CD4-positive, alpha-beta memory T cell (primary cell): ENCODE measurements at places on chromosomes 6 and 20. TPM values are rescaled to one million over a fixed set of nuclear protein-coding genes. Genes with fewer than 3 reads are reported as not detected.
A peak's percentile ranks its signal among the peaks of the same experiment; 100 is the strongest.

- no peaks in the 10 kb centered on the region for H3K4me1 ChIP-seq
- no peak for DNase-seq
- no peaks in the 10 kb centered on the region for H3K27me3 ChIP-seq
- no peak overlapping the region for H3K27ac ChIP-seq
- no peak overlapping the region for H3K4me3 ChIP-seq
- H3K36me3 ChIP-seq = no peaks in the 10 kb centered on the region
Measured at GRCh38 chr6:112237066-112237465, 17.3 kb downstream of the LAMA4 start.

GRCh38 chr6:3566812-3567211 lies 110.0 kb upstream of the SLC22A23 start:
- DNase-seq = no peak
- H3K4me3 ChIP-seq = no peak overlapping the region
- no peaks in the 10 kb centered on the region for H3K27me3 ChIP-seq
- no peaks in the 10 kb centered on the region for H3K36me3 ChIP-seq
- H3K27ac ChIP-seq = no peak overlapping the region
- no peaks in the 10 kb centered on the region for H3K4me1 ChIP-seq

DNA sequence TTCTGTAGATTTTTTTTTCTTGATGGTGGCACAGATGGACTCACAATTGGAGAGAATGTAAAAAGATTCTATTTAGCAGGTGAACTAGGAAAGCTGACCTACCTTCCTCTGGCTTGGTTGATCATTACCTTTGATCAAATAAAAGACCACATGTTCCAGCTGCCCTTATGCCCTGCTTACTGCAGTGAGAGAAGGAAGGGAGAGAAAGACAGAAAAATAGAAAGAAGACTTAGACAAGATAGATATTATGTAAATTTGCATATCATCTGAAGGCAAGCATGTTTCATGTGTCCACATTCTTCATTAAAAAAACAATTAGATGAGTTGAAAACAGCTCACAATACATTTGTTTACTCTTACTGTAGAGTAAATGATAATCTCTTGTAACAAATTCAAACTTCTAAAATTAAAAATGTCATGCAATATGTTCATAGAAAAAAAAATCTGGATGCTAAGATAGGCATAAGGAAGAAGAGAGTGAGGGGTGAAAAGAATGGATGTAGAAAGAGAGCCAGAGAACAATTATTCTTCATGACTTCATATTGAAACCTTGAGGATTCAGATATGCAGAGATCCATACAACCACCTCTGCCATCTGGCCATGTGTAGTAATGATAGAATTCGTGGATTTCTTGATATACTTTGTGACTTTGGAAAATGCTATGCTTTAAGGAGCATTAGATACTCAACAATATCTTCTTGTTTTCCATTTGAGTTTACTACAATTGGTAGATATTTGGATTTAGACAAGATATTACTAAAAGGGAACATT lies 71.7 kb downstream of the RFX6 start:
- no peak for DNase-seq
- no peaks in the 10 kb centered on the region for H3K4me1 ChIP-seq
- no peak overlapping the region for H3K4me3 ChIP-seq

DNA sequence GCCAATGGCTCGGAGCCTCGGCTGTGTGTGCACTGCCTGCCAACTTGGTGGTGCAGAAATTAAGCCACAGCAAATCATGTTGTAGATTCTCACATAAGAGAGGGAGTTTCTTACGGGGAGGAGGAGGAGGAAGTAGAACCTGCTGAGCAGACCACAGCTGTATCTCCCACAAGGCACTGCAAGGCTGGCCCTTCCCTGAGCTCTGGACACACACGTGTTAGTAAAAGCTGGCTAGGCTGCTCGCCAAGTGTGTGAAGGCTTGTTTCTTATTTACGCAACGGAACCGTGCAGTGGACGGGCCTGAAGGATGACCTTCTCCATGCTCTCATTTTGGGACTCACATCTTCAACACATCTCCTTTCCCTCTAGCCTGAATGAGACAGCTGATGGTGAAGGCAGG lies 15.7 kb upstream of the QKI start:
- H3K27me3 ChIP-seq = no peaks in the 10 kb centered on the region
- no peak overlapping the region for H3K4me3 ChIP-seq
- no peaks in the 10 kb centered on the region for H3K36me3 ChIP-seq
- no peak for DNase-seq

DNA sequence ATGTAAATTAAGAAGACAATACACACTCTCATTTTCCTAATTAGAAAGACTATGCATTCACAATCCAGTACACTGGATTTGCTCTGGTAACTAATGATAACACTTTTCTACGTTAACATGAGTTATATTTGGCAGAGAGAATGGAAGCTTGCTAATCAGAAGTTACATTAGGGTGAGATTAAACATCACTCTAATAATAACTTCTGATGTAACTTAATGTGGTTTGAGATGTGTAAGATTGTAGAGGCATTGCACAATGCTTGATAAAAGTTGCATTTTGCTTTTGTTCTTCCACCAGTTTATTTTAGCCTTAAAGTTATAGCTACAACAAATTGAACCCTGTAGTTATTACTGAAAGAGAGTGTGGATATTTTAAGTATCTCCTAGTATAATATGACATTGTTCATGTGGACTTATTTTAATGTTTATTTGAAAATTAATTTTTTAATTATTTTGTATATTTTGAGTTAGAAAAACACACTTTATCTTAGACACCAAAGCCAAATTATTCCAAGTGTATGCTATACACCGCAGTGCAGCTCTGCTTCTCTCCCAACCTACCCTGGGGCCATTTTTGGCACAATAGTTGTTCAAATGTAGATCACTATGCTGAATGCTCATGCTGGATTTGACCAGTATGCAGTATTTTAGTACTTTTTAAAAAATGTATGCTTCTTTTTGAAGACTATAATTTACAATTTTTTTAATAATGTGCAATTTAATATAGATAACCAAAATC lies 143.2 kb downstream of the SLC16A10 start:
- H3K27me3 ChIP-seq = no peaks in the 10 kb centered on the region
- DNase-seq = no peak
- H3K4me1 ChIP-seq = no peaks in the 10 kb centered on the region
- no peak overlapping the region for H3K4me3 ChIP-seq
- H3K27ac ChIP-seq = no peak overlapping the region
- H3K36me3 ChIP-seq = no peaks in the 10 kb centered on the region

GRCh38 chr20:48910347-48910781 lies 11.1 kb upstream of the ARFGEF2 start:
- H3K27ac ChIP-seq = peak overlapping the region; percentile 27
- no peaks in the 10 kb centered on the region for H3K27me3 ChIP-seq
- H3K36me3 ChIP-seq = no peaks in the 10 kb centered on the region

- H3K4me1 ChIP-seq = peaks cover 37% of the 10 kb centered on the region
- DNase-seq = no peak
- no peaks in the 10 kb centered on the region for H3K27me3 ChIP-seq
- no peak overlapping the region for H3K27ac ChIP-seq
- no peak overlapping the region for H3K4me3 ChIP-seq
Measured at GRCh38 chr6:150636808-150637207, 37.1 kb downstream of the PLEKHG1 start.

DNA sequence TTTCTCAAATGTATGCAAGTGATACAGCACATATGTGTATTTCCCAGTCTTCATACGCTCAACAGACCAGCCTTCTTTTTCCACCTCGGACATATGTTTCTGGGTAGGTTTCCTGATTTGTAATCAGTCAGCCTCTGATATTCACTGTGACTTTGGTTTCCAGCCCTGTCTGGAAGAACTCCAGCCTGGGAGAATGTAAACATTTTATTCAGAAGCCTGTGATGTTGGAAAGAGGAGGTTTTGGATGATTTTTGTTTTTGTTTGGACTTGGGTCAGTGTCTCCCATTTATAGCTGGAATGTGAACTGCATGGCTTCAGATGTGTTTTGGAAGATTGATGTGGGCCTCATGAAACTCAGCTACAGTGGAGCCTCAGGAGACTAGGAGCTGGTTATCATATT lies 172.2 kb upstream of the CENPW start:
- H3K27ac ChIP-seq = no peak overlapping the region
- no peaks in the 10 kb centered on the region for H3K36me3 ChIP-seq
- H3K4me3 ChIP-seq = no peak overlapping the region
- DNase-seq = no peak

GRCh38 chr6:78157606-78158005 lies 504.8 kb downstream of the MEI4 start:
- H3K4me1 ChIP-seq = no peaks in the 10 kb centered on the region
- no peak overlapping the region for H3K27ac ChIP-seq
- no peaks in the 10 kb centered on the region for H3K36me3 ChIP-seq
- H3K4me3 ChIP-seq = no peak overlapping the region

DNA sequence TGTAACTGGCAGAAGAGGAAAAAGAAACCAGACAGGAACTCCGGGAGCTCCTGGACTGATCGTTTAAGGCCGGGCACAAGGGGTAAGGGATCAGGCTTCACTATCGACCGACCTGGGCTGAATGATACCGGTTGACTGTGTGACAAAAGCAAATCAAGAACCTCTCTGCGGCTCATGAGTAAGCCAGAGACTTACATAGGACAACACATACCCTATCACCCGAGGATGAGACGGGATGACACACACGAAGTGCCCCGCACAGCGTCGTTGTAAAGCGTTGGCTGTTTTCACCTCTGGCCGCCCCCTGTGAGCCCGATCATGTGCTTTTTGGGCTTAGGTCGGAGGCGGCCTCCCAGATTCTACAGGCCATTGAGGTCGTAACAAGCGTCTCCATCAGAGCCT lies 695 bp upstream of the TGIF2 start:
- DNase-seq = no peak
- peak overlapping the region; percentile 73 for H3K4me3 ChIP-seq
- H3K4me1 ChIP-seq = peaks cover 35% of the 10 kb centered on the region
- no peaks in the 10 kb centered on the region for H3K36me3 ChIP-seq

- no peaks in the 10 kb centered on the region for H3K27me3 ChIP-seq
Measured at GRCh38 chr20:49247169-49247723, 28.0 kb downstream of the DDX27 start.

DNA sequence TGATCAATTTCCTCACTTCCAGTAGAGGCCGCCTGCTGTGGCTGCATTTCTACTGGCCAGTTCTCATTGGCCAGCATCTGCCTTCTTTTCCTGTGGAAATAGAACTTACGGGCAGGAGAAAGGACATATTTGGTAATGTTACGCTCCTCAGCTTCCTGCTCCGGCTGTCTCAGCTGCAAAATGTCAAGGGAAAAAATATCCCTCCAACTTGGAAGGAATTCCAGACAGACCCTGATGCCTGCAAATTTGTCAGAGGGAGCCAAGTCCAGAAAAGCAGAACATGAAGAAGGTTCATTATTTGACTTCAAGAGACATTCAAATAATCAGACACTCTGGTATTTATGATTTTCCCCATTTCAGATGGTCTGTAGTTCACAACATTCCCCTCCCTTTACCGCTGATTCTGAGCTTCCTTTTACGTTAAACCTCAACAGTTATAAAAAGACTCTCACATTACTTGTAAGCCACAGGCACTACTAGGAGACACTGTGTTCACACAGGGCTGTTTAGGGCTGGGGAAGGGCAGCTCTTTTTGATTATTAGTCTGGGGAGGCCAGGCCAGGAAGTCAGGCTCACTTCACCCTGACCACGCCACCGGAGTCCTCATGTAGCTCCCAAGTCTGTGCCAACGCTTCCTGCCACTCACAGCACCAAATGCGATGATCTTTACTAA lies 179.6 kb upstream of the CCN2 start:
- DNase-seq = no peak
- no peak overlapping the region for H3K27ac ChIP-seq
- no peaks in the 10 kb centered on the region for H3K36me3 ChIP-seq
- H3K27me3 ChIP-seq = no peaks in the 10 kb centered on the region
- H3K4me1 ChIP-seq = no peaks in the 10 kb centered on the region

- no peak for DNase-seq
- no peaks in the 10 kb centered on the region for H3K36me3 ChIP-seq
- no peaks in the 10 kb centered on the region for H3K4me1 ChIP-seq
- H3K27me3 ChIP-seq = no peaks in the 10 kb centered on the region
Measured at GRCh38 chr20:19993958-19994669, 23.0 kb upstream of the NAA20 start.

DNA sequence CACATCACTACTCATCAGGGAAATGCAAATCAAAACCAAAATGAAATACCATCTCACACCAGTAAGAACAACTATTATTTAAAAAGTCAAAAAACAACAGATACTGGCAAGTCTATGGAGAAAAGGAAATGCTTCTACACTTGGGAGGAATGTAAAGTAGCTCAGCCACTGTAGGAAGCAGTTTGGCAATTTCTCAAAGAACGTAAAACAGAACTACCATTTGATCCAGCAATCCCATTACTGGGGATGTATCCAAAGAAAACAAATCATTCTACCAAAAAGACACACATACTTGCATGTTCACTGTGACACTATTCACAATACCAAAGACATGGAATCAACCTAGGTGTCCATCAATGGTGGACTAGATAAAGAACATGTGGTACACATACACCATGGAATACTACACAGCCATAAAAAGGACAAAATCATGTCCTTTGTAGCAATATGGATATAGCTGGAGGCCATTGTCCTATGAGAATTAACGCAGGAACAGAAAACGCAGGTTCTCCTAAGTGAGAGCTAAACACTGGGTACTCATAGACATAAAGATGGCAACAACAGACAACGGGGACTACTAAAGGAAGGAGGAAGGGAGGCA lies 260.4 kb downstream of the RNGTT start:
- no peaks in the 10 kb centered on the region for H3K4me1 ChIP-seq
- no peaks in the 10 kb centered on the region for H3K36me3 ChIP-seq
- no peak overlapping the region for H3K27ac ChIP-seq

DNA sequence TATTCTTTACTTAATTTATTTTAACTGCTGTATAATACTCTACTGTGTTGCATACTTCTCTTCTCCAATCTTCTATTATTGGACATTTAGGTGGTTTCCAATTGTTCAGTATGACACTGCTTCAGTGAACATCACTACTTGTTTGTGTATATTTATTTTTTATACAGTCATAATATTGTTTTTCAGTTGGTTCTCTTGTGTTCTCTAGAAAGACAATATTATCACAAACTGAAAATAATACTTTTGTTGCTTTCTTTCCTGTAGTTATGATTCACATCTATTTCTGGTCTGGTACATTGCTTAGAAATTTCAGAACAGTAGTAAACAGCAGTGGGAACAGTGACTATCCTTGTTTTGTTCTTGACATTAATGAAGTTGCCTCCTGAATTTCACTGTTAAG lies 62.8 kb upstream of the GTSF1L start:
- H3K27me3 ChIP-seq = no peaks in the 10 kb centered on the region
- peaks cover 7% of the 10 kb centered on the region for H3K4me1 ChIP-seq
- H3K27ac ChIP-seq = no peak overlapping the region
- no peaks in the 10 kb centered on the region for H3K36me3 ChIP-seq

GRCh38 chr6:139643986-139644385 lies 269.5 kb upstream of the CITED2 start:
- H3K27ac ChIP-seq = no peak overlapping the region
- no peak for DNase-seq
- H3K4me1 ChIP-seq = peaks cover 6% of the 10 kb centered on the region
- H3K36me3 ChIP-seq = no peaks in the 10 kb centered on the region
- no peaks in the 10 kb centered on the region for H3K27me3 ChIP-seq

GRCh38 chr6:140970485-140970884 lies 1162.2 kb upstream of the GJE1 start:
- H3K4me3 ChIP-seq = no peak overlapping the region
- no peak overlapping the region for H3K27ac ChIP-seq
- no peak for DNase-seq
- no peaks in the 10 kb centered on the region for H3K4me1 ChIP-seq
- H3K36me3 ChIP-seq = no peaks in the 10 kb centered on the region
- H3K27me3 ChIP-seq = no peaks in the 10 kb centered on the region

Gene SCRT2
- polyA plus RNA-seq = not detected

Gene SLC17A2
- polyA plus RNA-seq = not detected

Gene KCNK5
- polyA plus RNA-seq = not detected

Gene AIF1
- 11.0 TPM for polyA plus RNA-seq

Gene TBP
- 22.4 TPM for polyA plus RNA-seq

Gene SAMD3
- polyA plus RNA-seq = 69.2 TPM

Gene TMC2
- polyA plus RNA-seq = not detected

Gene CRNKL1
- 16.1 TPM for polyA plus RNA-seq

Gene BFSP1
- 0.21 TPM for polyA plus RNA-seq

Gene GABRR1
- polyA plus RNA-seq = not detected

Gene IL17F
- not detected for polyA plus RNA-seq
